IPS DF 19.7 (cell line): ENCODE measurements at places on chromosomes 2 and 18.

DNA sequence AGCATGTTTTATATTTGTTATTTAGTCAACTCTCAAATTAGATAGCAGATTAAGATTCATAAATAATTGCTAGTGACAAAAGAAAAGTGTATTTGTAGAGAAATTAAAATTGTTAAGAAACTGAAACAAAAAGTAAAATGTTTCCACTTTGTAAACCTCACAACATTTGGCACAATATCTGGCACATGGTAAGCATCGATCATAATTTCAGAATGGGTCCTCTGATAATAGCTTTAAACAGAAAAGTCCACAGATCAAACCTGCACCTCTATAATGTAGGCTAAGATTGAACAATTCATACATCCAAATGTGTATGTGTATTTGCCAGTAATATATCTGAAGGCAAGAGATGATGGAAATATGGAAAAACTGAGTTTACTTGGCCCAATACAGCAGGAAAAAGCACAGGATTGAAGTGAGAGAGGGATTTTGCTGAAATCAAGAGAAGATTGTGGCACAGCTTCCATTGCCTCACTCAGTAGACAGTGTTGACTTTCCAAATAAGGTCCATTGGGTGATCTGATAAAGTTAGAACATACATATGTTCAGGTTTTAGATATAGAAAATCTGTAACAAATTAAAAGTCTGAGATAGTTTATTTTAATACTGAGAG lies 39.4 kb downstream of the COBLL1 start:
- DNase-seq: no peak

- DNase-seq: no peak
Observed at GRCh38 chr18:41745166-41746049, 209.6 kb upstream of the PIK3C3 start.

DNA sequence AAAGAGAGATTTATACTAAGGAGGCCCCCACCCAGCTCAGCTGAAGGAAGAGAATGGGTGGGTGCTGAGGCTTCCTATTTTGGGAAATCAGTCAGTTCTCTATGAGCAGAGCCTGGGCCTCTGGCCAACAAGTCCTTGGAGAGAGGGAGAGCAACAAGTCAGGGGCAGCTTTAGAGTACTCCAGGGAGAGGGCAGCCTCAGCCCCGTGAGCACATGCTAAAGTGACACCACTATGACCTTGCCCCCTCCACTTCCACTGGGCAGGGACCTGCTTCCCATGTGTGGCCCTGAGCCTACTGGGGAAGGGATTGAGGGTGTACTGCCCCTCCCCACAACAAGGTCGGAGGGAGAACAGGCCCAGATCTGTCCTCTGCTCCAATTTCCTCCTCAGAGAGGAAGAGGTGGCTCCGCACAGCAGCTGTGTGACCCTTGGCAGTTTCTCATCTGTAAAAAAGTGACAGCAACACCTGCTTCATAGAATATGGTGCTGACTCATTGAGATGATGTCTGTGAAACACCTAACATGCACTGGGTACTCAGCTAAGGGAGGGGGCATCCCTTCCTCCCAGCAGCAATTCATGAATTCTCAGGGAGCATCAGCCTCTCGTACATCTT lies 72.9 kb downstream of the CLHC1 start:
- no peak for DNase-seq

DNA sequence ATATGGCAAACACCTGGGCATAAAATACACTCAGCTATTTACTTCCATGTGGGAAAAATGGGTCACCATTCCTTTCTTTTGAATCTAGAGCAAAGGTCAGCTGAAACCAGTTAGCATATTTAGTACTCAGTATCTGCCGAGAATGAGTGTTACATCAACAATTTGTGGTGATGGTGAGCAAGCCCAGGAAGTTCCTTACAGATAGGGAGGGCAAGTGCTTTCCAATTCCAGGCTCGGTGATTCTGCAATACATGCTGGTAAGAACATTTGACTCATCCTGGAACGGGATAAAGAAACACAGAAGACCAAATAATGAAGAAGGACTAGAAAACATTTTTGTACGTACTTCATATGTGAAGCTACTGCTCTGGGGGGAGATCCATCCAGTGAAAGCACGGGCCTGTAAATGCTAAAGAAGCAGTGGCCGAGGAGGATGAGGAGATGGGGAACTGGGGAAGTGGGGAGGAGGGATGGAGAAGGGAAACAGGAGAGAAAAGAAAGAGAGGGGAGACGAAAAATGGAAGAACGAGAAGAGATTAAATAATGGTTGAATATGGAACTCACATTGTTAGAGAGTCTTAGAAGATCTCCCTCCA lies 251.9 kb downstream of the TTC32 start:
- DNase-seq: no peak

DNA sequence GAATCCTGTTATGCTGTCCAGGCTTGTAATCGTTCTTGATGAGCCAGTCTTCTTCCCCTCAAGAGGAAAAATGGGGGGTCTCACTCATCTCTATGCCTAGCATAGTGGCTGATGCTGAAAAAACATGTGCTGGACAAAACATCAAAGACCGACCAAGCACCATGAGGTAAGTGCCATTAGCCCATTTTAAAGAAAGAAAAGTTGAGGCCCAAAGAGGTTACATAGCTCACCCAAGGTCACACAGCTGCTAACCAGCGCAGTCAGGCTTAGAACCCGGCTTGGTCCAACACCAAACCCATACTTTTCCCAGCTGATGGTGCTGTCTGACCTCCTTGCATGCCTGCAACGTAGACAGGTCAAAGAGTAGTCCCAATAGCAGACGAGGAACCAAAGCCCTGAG lies 156.4 kb downstream of the INHBB start:
- no peak for DNase-seq

GRCh38 chr2:182318466-182319220 lies 108.2 kb downstream of the PDE1A start:
- DNase-seq: no peak

DNA sequence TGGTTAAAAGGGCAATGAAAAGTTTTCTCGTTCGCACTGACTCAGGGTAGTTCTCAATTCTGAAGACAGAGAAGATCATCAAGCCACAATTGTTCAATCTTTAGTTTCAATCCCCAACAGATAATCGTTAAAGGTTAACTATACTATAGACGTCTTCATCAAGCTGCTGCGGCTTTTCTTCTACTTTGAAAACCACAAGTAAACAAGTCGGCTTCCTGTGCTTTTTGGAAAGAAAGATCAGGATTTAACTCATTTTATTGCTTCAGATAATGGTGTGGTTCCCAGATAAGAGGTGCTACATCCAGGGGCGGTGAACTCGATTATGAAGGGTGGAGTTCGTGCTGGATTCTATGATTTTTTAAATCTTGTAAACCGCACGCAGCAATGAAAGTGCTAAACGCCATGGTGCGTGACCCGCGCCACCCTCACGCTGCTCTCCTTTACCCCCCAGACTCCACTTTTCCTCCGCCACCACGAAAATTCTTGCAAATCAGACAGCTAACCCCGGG lies 545 bp upstream of the CDCA7 start:
- DNase-seq: no peak

DNA sequence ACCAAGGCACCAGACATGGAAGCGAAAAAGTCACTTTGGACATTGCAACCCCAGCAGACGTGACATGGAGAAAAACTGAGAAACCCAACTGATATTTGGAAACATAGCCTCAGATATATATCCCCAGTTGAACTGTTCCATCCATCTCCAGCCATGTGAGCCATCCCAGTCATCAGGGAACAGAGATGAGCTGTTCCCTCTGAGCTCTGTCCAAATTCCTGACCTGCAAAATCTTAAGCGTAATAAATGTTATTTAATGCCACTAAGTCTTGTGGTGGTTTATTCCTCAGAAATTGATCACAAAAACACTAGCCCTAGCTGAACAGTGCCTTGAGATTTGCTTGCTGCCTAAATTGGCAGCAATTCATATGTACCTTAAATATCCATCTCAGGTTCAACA lies 182.8 kb downstream of the NRP2 start:
- DNase-seq: no peak

GRCh38 chr2:183019718-183020442 lies 18.4 kb downstream of the NCKAP1 start:
- no peak for DNase-seq

DNA sequence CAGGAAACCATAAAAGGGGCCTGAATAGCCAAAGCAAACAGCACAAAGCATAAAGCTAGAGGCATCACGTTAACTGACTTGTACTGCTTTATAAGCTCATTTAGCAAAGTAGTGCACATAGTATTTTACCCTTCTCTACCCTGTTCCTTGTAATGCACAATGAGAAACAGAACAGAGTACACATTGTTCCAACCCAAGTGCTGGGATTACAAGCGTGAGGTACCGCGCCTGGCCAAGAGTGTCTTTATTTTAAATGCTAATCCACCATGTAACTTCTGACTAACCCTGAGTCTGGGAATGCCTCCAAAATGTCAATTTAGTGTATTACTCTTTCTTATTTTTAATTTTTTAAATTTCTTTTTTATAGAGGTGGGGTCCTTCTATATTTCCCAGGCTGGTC lies 46.4 kb upstream of the STON1 start:
- DNase-seq: no peak

DNA sequence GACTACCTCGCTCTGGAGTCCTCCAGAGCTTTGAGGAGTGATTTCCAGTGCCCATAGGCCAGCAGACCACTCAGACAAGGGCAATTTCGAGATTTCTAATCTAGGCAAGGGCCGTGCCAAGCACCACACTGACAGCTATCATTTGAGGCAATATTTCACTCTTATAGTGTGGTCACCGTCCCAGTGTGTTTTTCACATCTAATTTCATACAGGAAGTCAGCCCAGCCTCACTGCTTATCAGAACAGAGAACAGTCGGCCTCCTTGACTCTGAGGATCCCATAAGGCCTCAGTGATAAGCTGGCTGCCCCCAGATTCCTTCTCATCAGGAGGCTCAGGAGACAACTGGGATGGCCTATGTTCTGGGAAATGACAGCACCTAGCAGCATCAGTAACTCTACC lies 581 bp downstream of the CAPN14 start:
- DNase-seq: no peak

DNA sequence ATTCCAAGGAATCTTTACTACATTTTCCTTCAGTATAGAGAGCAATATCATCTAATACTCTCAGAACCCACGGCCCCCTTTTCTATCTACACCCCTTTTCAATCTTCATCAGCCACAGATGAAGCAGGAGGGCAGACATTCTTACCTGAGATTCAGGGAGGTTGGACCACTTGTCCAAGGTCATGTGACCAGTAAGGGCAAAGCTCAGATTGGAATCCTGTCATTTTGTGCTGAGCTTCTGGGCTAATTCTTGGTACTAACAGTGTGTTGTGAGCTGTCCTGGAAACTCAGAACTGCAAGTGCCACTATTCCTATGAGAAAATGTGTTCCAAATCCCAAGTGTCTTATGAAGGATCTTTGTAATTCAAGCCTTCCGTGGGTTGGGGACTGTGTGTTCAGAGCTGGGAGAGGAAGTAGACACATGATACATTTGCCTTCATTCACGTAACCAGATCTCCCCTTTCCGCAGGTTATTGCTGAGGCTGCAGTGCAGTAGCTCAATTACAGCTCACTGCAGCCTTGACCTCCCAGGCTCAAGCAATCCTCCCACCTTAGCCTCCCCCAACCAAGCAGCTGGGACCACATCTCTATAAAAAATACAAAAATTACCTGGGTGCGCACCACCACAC lies 3.3 kb downstream of the CHRNA1 start:
- DNase-seq: no peak

DNA sequence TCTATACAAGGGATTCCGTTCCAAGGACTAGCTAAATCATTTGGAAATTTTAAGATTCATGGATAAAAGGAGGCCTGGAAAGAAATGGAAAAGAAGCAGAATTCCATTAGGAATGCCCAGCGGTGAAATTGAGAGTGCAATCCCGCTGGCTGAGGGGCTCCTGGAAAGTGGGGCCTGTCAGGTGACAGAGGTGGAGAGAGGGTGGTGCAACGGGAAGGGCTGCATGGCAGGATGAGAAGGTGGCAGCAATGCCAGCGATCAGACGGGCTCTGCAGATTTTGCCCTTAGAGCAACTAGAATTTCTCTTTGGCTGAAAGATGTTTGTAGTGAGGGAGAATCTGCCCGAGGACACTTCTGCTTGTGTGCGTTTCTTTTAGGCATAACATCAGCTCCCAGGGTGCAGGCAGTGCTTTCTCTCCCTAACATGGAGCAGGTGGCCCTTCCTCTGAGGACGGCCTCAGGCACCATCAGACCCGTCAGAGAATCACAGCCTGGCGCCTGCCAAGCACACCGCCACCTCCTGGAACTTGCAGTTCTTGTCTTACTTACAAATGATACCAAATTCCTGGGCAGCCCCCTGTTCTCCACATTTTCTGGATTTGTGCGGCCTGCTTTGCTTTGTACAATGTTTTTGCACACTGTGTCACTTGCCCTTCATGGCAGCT lies 261.6 kb downstream of the NDUFA10 start:
- no peak for DNase-seq

DNA sequence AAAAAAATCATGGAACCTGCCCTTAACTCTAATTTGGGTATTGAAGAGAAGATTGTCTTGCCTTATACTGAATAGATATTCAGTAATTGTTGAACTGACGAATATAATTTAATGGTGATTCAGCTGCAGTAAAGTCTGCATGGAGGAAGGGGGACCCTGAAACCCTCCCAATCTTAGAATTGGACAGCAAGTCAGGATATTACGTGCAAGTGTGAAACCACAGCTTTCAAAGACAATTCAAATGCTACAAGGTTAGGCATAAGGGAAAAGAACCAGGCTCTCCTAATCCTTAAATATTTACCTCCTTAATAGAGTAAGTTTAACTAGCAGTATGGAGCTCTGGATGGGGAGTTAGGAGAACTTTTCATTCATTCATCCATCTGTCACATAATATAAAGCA lies 226.9 kb upstream of the TNP1 start:
- DNase-seq: no peak

DNA sequence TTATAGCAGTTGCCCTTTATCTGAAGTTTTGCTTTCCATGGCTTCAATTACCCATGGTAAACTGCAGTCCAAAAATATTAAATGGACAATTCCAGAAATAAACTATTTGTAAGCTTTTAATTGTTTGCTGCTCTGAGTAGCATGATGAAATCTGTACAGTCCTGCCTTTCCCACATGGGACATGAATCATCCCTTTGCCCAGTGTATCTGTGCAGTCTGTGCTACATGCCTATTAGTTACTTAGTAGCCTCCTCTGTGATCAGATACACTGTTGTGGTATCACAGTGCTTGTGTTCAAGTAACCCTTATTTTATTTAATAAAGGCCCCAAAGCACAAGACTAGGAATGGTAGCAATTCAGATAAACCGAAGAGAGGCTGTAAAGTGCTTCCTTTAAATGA lies 810.6 kb upstream of the PIK3C3 start:
- no peak for DNase-seq

GRCh38 chr2:74849228-74849892 lies 15.4 kb downstream of the HK2 start:
- DNase-seq: peak; percentile 50

- DNase-seq: no peak
Observed at GRCh38 chr2:32068-32467, 14.2 kb downstream of the FAM110C start.

DNA sequence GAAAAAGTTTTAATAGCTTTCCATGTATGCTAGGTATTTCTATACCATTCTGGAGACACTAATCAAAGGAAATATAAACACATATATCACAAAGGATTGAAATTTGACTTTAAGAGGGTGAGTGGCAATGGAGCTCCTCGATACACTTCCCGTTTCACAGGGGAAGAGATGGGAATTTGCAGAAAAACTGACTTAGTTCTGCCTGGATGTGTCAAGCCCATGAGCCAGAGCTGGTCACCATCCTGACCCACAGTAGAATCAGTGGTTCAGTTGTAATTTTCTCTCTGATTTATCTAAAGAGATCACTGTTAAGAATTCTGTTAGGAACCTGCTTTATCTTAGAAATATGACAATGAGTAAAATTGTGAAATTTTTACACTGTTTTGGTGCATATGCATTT lies 34.2 kb downstream of the PLCL1 start:
- no peak for DNase-seq
